ENCODE measurements at places on chromosomes 1 and 21.

DNA sequence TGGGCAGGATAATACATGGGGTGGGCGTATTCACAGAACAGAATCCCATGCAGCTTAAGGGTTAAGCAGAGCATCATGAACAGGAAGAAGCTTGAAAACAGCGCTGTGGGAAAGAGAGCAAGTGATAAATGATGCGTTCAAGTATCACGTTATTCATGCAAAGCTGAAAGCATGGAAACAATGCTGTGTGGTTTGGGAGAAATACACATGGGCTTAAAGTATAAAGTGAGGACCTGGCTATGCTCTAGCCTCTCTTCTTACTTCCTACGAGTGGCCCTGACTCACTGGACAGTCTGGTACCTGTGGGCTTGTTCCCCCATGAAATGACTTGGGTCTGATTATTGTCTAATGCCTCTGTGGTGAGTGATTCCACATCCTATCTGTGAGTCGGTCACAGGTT is 25.7 kb downstream of the TMPRSS2 start:
- no peak for DNase-seq

DNA sequence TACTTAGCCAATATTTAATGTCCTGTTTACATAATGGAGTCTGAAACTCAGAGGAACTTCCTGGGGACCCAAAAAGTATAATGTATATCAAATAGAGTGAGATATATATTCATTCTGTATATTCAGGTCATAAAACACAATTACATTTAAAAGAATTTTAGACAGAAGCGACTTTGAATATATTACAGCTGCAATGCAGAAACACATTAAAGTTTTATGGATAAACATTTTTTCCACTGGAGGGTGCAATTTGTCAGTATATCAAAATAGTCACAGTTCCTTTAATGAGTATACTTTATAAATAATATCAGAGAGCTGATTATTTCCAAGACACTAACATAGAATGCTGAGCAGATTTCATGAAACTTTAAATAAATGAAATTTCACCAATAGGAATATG is 43.9 kb upstream of the CRB1 start:
- no peak for DNase-seq

GRCh38 chr1:244212797-244213475 is 161.9 kb downstream of the ZBTB18 start:
- peak; percentile 49 for DNase-seq

DNA sequence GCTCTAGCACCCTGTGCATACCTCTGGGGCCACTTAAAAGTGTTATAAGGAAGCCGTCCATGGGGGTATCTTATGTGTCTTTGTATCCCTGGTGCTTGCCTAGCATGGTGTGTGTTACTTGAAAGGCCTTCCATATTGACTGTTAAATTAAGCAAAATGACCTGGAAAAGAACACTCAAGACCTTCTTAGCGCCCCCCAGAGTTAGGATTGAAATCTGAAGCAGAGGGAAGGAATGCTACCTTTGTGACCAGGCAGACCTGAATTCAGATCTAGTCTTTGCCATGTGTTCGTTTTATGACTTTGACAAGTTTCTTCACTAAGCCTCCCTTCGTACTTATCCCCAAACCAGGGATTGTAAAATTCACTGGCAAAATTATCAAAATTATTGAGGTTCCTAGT is 59.9 kb downstream of the SLC22A15 start:
- DNase-seq = no peak

- no peak for DNase-seq
These were observed 2.9 kb upstream of the MTF1 start for GRCh38 chr1:37862330-37862729.

DNA sequence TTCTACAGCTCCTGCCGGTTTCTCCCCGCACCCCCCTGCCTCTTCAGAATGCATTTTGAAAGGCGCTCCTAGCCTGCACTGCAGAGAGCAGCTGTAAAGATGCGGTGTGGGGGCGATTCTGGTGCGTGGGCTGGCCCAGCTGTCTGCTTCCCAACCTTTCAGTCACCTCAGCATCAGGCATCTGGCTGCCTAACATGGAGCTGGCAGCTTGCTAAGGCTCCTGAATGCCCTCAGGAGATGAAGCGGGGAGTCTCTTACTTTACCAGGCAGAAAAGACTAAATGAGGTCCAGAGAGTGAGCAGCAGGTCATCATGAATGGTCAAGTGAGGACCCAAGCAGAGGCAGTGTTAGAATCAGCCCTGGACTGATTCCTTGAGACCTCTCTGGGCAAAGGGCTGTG is 8.7 kb downstream of the IER5 start:
- no peak for DNase-seq

- DNase-seq = no peak
These were observed 50.3 kb downstream of the CAPN9 start for GRCh38 chr1:230797376-230797920.

- no peak for DNase-seq
These were observed 115.0 kb downstream of the GREM2 start for GRCh38 chr1:240496941-240497340.

- DNase-seq = no peak
These were observed 28.0 kb upstream of the TMEM222 start for GRCh38 chr1:27293915-27294314.

DNA sequence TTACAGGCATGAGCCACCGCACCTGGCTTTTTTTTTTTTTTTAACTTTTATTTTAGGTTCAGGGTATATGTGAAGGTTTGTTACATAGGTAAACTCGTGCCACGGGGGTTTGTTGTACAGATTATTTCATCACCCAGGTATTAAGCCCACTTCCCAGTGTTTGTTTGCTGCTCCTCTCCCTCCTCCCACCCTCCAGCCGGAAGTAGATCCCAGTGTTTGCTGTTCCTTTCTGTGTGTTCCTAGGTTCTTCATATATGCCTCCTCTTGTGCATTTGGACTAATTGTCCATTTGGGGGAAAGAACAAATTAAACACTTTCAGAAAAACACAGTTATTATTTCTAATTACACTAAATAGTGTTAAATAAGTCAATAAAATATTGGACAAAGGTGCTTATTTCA is 1.1 kb upstream of the SLC2A7 start:
- DNase-seq = no peak

GRCh38 chr1:58896246-58897183 is 112.7 kb upstream of the JUN start:
- DNase-seq = peak; percentile 36

DNA sequence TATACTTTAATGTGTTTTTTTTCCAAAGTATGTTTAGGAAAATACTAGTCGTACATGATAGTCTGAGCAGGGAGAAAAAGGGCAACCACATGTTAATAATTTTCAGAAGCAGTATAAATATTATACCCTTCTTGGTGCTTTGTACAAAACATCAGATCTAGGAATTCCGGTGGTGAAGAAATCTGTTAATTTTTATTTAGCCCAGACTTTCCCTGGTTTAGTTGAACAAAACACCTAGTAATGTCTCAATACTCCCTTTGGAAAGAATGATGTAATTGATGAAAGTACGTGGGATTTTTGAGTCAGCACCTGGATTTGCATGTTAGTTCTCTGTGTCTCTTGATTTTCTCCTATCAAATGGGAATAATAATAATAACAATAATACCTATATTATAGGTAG is 38.4 kb upstream of the KCNK2 start:
- DNase-seq = no peak

DNA sequence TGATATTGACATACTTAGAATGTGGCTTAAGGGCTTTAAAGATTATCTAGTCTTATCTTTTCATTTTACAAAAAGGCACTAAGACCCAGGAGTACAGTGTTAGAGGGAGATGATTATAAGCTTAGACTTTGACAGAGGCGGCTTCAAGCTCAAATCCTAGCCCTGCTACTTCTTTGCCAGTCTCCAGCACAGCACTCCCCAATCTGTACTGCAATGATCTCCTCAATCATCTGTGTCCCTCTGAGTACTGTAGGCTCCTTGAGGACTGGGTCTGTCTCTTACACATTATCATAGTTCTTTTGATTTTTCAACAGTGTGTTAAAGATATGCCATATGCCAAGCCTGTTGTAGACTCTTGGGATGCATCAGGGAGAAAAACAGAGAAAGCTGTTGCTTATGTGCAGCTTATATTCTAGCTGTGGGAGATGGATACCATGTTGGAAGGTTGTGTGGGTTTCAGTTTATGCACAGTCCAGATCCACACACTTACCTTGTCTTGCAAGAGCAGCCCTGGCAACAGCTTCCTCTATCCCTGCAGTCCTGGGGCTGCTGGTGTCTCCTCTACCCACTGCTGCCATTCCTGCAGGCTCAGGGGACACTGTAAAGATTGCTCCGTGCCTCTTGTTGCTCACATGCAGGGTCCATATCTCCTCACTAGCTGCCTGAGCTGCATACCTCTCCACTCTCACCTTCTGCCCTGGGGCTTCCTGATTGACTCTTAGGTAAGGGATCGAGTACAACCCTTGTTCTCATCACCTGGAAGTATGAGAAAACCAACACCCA is 103.9 kb upstream of the TSPAN2 start:
- DNase-seq = no peak

GRCh38 chr21:31124010-31124409 is 85.7 kb upstream of the KRTAP19-8 start:
- peak; percentile 21 for DNase-seq

- DNase-seq = no peak
These were observed 310.7 kb downstream of the PLPP3 start for GRCh38 chr1:56268519-56269140.

- no peak for DNase-seq
These were observed 45.6 kb upstream of the RBM34 start for GRCh38 chr1:235206533-235207208.

GRCh38 chr1:22790232-22791008 is 79.8 kb downstream of the EPHB2 start:
- DNase-seq = no peak

GRCh38 chr1:14924455-14925331 is 228.9 kb upstream of the TMEM51 start:
- DNase-seq = peak; percentile 39

DNA sequence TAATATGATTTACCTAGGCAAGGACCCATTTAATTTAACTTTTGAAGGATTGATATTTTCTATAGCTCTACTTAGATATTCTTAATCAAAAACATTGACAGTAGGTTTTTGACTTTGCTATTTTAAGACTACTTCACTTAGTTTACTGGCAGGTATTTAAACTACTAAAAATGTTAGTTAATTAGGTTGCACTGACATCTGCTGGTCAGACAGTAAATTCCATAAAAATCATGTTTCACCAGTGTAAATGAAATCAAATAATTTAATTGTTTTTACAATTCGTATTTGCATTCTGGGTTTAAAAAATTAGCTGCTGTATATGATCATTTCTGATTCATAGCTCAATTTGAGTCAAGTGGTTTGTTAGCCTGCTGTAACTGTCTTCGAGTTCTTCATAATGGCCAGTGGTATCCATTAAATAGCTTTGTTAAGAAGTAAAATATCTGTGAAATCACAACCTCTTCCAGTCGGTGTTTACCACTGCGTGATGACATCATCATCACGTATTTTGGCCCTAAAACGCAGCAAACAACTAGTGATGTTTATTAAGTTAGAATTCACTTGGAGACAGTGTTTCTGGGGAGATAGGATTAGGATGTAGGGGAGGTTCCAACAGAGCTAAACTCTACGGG is 26.2 kb downstream of the EXTL2 start:
- no peak for DNase-seq

DNA sequence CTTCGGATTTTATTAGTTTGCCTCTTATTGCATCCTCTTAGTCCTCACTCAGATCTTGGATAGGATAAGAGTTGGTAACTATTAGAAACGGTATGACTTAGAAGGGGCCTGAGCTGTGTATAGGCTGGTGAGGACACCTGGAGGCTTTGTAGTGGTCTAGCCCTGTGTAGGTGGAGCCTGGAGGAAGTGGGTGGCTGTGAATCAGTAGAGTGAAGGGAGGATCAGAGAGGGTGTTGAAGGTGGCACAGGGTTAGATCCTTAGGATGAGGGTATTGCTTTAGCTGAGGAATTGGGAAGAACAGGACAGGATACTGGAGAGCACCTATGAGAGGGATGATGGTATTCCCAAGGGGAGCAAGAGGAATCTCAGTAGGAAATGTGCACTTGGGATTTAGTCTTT is 5.7 kb downstream of the VANGL1 start:
- no peak for DNase-seq

DNA sequence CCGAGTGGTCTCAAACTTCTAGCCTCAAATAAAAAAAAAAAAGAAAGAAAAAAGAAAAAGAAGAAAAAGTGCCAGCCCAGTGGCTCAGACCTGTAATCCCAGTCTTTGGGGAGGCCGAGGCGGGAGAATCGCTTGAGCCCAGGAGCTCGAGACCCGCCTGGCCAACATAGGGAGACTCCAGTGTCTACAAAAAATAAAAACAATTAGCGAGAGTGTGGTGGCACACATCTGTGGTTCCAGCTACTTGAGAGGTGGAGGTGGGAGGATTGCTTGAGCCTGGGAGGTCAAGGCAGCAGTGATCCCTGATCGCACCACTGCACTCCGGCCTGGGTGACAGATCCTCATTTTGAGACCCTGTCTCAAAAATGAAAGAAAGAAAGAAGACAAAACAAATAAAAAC is 1.4 kb upstream of the PTGFRN start:
- DNase-seq = no peak

- DNase-seq = no peak
These were observed 192.8 kb downstream of the HUNK start for GRCh38 chr21:32065654-32066053.

DNA sequence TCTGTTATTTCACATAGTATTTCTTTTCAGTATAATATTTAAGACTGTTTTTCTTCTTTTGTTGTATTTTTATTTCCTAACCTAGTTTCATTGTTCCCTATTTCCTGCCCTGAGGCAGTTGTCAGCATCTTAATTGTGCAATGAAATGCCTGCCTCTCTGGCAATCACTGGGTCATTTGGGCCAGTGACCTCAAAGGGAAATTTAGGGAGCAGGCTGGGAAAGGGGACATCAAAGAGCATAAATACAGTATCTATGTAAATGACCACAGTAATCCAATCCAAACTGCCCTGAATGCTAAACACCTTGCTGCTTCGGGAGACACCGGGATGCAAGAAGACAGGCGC is 147.8 kb downstream of the TLR5 start:
- DNase-seq = no peak

- DNase-seq = no peak
These were observed 5.2 kb upstream of the MAB21L3 start for GRCh38 chr1:116105996-116106395.

GRCh38 chr1:6170116-6170741 is 9.9 kb downstream of the CHD5 start:
- DNase-seq = no peak

DNA sequence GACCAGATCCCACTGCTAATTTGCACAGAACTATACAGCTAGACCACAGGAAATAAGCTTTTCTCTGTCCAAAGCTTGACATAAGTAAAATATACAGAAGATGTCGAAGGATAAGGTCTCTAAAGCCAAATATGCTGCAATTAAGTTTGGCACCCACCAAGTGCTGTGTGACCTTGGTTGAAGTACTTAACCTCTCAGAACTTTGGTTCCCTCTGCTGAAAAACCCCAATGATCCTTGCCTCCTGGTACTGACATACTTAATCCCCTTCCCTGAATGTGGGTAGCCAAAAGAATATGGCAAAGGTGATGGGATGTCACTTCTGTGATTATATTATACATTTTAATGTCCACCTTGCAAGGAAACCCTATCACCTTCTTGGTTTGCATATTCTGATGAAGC is 290.5 kb downstream of the VAV3 start:
- no peak for DNase-seq

- DNase-seq = no peak
These were observed 158.4 kb downstream of the DUSP10 start for GRCh38 chr1:221583465-221583864.

- DNase-seq = no peak
These were observed 15.6 kb downstream of the FCGR2B start for GRCh38 chr1:161678500-161678899.
